ENCODE measurements at places on chromosomes 2 and 18. TPM values are rescaled to one million over a fixed set of nuclear protein-coding genes. Genes with fewer than 3 reads are reported as not detected.

DNA sequence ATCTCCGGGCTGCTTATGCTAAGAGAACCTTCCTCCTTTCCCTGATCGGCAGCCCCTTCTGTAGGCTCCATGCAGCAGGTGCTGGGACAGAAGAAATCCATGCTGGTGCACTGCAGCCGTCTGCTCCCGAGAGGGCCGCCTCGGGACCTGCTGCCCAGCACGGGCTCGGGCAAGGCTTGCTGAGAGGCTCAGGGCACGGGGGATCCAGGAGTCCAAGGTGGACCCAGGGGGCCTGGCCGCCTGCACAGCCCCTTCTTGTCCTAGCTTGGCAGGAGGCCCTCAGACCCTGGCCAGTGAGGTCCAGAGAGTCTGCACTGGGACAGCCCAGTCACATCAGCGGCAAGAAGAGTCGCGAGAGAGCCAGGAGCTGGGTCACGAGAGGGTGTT is 13.3 kb upstream of the DUSP2 start:
- DNase-seq, result no peak

GRCh38 chr2:110718990-110719389 is 13.4 kb upstream of the ACOXL start:
- no peak for DNase-seq

GRCh38 chr18:9109523-9109922 is 7.0 kb downstream of the NDUFV2 start:
- DNase-seq, result no peak

DNA sequence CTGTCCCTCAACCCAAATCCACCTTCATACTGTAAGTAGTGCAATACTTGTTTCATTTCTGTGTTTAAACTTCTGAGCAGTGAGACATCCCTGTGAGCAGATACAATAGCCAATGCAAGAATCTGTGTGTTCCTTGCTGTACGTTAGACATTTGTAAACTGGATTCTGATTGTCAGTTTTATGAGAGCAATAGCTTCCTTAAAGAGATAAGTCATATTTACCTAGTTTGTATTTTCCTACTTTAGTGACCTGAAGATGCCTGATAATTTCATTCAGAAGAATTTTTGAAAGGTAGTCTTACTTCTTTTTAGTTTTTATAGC is 90.7 kb downstream of the DPP4 start:
- DNase-seq, result no peak

DNA sequence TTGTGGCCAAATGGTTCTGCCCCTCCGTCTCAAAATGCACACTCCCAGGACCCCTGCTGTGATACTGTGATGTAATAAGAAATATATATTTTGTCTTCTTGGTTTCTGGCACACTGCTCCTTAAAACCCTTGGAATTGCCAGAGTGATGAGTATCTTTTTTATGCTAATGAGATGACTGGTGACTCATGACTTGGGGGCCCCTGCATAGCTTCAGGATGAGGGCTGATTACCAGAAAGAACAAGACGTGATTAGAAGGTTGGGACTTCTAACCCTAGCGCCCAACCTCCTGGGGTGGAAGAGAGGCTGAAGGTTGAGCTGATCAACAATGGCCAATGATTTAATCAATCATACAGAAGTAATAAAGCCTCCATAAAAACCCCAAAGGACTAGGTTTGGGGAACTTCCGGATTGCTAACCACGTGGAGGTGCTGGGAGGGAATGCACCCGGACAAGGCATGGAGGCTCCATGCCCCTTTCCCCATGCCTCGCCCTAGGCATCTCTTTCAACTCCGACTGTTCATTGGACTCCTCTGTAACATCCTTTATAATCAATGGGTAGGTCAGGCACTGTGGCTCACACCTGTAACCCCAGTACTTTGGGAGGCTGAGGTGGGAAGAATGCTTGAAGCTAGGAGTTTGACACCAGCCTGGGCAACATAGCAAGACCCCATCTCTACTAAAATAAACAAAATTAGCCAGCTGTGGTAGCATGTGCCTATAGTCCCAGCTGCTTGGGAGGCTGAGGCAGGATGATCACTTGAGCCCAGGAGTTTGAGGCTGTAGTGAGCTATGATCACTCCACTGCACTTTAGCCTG is 89.1 kb downstream of the HS1BP3 start:
- no peak for DNase-seq

- DNase-seq, result no peak
Measured at GRCh38 chr18:41266616-41267015, 688.4 kb upstream of the PIK3C3 start.

GRCh38 chr2:207334624-207335371 is 169.1 kb upstream of the KLF7 start:
- peak; percentile 99 for DNase-seq

DNA sequence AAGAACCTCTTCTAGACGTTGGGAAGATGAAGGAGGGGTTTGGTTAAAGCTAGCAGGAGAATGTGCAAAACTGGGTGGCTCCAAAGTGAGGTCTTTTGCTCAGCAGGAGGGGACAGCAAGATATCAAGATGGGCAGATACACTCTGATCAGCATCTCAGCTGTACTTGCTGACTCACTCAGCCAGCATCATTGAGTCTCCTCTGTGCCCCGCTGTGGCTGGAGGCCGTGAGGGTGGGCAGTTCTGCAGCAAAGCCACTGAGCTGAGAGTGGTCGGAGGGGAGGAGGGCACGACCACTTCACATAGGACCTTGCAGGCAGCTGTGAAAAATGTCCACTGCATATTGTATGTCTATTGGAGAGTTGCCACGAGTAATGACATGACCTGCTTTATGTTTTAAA is 152.0 kb downstream of the CAPN13 start:
- no peak for DNase-seq

DNA sequence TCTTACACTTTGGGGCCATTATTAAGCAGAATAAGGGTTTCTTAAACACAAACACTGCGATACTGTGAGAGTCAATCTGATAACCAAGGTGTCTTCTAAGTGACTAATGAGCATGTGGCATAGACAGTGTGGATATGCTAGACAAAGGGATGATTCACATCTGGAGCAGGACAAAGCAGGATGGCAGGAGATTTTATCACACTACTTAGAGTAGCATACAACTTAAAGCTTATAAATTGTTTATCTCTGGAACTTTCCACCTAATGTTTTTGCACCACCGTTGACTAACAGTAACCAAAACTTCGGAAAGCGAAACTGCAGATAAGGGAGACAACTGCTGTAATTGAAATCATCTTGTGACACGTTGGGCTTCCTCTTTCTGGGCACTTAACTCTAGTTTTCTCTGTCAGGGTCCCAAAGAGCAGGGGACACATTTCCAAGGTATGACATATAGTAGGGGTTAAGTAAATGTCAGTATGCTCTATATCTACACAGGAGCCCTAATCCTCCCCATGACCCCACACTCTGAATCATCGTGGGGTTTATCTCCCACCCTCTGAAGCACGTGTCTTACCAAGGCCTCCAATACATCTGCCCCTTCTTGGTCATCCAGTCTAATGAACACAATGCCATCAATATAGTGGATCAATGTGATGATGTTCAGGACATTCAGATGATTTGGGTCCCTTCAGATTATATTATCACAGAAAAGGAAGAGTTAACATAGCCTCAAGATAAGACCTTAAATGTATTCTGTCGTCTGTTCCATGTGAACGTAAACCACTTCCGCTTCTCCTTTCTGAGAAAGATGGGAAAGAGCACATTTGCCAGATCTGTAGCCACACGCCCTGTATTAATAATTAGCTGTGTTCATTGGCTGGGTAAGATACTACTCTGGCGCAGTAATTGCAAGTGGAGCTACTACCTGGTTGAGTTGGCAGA is 78.7 kb downstream of the FTCDNL1 start:
- DNase-seq, result no peak

DNA sequence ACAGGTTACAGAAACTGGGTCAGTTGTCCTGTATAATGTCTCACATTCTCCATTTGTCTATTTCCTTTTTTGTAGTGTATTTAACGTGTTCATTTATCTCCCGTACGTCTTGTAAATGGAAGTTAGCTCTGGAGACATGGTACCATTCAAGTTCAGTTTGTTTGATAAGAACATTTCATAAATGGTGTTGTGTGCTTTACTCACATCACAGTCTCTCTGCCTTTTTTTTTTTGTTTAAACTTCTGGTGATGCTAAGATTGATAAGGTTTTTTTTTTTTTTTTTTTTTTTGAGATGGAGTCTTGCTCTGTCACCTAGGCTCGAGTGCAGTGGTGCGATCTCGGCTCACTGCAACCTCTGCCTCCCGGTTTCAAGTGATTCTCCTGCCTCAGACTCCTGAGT is 41.7 kb downstream of the UBR3 start:
- no peak for DNase-seq

- no peak for DNase-seq
Measured at GRCh38 chr2:204695506-204695905, 150.2 kb downstream of the PARD3B start.

DNA sequence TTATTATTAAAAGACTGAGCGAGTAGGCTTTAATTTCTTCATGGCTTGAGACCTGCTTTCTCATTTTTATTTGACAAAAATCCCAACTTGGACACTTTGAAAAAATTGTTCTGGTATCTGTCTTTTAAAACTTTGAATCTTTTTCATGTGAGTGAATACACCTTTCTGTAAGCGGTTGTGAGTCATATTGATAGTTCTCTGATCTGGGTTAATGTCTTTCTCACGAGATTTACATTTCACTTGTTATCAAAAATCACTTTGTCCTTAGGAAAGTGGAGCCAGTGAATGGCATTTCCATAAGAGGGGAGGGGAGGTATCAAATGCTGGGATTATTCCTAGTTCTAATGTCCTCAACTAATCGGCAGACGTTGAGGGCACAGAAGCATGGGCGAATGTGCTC is 36.3 kb downstream of the ATP9B start:
- DNase-seq, result no peak

GRCh38 chr2:224319750-224320149 is 82.2 kb downstream of the FAM124B start:
- DNase-seq, result no peak

Gene SPDYA
- total RNA-seq, result 0.79 TPM

Gene AQP12A
- not detected for total RNA-seq

Gene DPP4
- total RNA-seq, result 6.0 TPM

Gene PHLPP1
- 7.1 TPM for total RNA-seq

Gene CTAGE1
- total RNA-seq, result not detected

Gene TMEM247
- not detected for total RNA-seq

Gene ASB18
- total RNA-seq, result not detected

Gene SP9
- not detected for total RNA-seq

Gene RAB6C
- not detected for total RNA-seq

Gene ALLC
- not detected for total RNA-seq

All from pulmonary artery endothelial cell (primary cell).